ENCODE measurements at places on chromosomes 2 and 18.

DNA sequence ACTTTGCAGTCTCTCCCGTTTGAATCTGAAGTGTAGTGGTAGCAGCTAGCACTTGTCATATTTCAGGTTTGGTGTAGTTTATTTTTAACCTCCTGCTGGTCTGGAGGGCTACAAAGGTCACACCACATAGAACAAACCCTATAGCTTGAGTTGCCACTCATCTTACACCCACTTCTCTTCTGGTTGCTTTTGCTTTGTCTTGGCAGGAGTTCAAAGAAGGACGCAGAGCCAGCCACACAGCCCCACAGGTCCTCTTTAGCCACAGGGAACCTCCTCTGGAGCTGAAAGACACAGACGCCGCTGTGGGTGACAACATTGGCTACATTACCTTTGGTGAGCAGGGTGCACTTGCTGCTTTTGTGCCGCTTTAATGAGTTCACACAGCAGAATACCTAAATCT lies 15.6 kb upstream of the GPBAR1 start:
- DNase-seq: no peak

- DNase-seq: no peak
These were observed 40.2 kb downstream of the G6PC2 start for GRCh38 chr2:168941297-168941696.

DNA sequence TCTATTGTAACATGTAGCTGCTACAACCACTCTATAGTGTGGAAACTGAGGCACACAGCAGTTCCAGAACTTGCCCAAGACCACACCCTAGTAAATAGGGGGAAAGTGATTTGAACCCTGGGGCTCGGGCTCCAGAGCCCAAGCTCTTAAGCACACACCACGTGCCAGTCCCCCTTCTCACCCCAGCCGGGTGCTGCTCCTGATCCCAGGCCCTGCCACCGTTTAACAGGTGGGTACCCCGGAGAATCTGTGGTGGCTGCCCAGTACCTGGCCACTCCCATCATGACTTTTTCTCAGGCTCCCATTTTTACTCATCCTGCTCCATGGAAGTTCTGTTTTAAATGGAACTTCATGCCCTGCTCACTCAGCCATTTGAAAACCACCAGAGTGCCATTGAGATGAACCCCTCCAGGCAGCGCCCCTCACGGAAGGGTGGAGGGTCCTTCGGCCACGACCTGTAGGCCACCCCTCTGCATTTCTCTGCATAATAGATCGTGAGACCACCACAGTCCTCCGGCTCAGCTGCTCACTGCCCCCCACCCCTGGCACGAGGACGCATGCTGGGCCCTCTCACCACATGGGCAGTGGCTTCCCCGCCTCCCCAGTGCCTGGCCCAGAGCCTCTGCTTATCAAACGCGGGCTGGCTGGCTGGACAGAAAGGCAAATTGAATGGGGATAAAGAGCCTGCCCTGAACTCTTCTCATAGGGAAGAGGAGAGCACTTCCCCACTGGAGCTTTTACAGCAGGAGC lies 42.1 kb downstream of the TMEM37 start:
- no peak for DNase-seq

DNA sequence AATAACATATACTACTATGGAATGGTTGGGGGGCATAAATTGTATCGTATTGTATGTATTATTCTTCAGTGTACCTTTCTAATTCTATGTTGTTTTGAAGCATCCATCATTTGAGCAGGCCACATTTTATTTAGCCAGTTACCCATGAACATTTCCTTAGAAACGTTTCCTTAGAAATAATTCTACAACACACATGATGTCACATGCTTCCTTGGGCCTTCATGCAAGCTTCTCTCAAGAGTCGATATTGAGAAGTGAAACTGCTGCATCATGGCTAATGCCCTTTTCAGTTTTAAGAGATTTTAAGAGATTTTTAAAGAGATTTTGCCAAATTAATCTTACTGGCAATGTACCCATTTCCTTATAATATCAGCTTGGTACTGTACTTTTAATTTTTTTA lies 63.9 kb downstream of the ALPK2 start:
- DNase-seq: no peak

DNA sequence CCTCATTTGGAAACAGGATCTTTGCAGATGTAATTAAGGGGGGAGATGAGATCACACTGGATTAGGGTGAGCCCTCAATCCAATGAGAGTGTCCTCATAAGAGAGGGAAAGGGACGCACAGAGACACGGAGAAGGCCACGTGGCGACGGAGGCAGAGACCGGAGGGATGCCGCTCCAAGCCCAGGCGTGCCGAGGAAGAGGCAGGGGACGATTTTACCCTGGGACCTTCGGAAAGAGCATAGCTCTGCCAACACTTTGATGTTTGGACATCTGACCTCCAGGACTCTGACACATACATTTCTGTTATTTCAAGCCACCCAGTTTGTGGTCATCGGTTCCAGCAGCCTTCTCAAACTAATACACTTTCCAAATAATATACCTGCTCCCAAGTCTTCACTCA lies 84.4 kb upstream of the ZCCHC2 start:
- no peak for DNase-seq

DNA sequence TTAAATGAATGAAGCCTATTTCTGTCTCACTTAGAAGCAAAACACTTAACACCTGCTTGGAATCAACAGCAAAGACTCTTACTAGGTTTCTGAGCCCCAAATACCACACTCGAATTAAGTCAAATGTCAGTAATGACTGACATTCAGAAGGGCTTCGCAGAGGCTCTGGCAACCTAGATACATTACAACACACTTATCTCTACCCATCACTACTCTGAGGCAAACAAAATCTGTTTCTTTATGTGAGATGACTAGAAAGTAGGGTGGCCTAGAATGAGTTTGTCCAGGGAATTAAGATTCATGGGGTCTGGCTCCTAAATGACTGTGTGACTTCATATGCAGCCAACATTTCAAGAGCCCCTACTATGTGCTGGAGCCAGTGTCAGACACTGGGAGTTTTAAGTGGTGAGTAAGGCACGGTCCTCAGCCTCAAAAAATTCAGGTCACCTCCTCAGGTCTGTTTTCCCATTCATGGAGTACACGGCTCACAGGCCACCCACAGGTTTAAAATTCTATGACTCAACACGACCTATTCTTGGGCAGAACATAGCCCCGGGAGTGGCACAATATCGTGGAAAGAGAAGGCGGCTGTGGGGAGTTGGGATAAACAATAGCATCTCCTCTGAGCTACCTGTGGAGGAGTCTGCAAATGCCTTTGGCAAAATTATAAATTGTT lies 150.3 kb upstream of the ZFP36L2 start:
- DNase-seq: no peak

GRCh38 chr2:184920451-184920965 lies 322.2 kb downstream of the ZNF804A start:
- no peak for DNase-seq

DNA sequence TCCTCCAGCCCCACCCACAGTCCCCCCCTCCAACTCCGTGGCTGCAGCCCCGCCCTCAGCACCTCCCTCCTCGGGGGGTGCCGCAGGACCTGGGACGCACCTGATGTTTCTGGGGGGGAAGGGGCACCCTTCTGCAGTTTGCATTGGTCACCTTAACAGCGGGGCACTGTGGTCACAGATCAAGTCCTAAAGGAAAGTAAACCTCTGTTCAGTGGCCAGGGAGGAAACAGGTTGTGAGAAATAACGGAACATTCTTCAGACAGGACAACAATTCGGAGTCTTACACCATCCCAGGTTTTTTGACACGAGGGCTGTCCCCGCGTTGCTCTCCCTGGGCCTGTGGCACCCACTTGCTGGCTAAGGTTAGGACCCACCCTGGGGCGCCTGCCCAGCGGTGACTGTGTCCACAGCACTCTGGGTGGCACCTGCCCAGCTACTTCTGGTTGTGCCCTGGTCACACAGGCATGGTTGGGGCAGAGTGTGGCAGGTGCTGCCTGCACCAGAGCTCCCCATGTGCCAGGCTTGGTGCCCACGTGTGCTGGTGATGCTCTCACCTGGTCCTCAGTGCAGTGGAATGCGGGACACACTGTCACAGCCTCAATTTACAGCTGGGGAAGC lies 93.5 kb upstream of the OTOS start:
- DNase-seq: no peak

DNA sequence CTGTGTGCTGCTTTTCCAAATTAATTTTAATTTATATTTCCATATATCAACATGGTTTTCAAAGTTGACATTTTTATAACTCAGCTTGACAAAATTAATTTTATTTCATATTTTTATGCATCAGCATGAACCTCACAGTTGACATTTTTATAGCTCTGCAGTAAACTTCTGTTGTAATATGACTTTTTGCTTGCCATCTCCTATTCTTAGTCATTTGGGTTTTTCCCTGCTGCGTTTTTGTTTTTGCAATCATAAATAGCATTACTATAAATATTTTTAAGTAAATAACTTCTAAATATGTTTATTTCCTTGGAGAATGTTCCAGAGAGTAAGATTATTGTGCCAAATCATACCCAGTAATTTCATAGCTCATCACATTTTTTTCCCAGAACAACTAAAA lies 21.0 kb upstream of the L3MBTL4 start:
- no peak for DNase-seq

DNA sequence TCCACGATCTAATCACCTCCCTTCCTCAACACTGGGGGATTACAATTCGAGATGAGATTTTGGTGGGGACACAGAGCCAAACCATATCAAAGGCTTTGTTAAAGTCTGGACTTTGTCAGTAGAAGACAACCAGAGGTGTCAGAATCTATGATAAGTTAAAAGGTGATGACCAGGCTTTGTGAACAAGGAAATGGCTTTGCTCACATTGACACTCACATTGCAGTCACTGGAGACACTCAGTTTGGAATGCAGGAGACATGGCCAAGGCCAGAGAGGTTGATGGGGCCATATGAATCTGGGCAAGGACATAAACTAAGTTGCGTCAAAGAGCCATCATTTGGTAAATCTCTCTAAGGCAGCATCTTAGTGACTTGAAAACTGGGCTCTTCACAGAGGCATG lies 678.2 kb upstream of the FSHR start:
- no peak for DNase-seq

DNA sequence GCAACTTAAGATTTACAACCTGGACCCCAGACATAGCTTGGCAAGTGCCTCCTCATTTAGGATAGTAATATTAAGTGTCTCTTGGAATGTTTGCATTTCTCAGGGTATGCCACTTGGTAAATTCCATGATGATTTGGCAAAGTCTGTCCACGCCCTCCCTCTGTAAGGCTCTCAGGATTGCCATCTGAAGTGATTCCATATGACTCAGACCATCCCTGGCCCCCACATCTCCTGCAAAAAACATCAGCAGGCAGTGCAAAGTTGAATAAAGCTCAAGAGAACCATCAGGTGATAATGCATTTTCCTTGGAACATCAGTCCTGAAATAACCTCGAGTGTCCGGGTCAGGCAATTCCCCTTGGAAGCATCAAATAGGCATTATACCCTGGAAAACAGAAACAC lies 27.1 kb upstream of the PIEZO2 start:
- DNase-seq: no peak

DNA sequence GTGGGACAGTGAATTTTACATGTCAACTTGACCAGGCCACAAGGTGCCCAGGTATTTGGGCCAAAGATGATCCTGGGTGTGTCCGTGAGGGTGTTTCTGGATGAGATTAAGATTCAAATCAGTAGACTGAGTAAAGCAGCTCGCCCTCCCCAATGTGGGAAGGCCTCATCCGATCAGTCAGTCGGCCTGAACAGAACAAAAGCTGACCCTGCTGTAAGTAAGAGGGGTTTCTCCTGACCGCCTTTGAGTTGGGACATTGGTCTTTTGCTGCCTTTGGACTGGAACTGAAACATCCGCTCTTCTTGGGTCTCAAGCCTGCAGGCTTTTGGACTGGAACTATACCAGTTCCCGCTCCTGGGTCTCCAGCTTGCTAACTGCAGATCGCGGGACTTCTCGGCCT lies 233.3 kb downstream of the KLHL29 start:
- DNase-seq: no peak

DNA sequence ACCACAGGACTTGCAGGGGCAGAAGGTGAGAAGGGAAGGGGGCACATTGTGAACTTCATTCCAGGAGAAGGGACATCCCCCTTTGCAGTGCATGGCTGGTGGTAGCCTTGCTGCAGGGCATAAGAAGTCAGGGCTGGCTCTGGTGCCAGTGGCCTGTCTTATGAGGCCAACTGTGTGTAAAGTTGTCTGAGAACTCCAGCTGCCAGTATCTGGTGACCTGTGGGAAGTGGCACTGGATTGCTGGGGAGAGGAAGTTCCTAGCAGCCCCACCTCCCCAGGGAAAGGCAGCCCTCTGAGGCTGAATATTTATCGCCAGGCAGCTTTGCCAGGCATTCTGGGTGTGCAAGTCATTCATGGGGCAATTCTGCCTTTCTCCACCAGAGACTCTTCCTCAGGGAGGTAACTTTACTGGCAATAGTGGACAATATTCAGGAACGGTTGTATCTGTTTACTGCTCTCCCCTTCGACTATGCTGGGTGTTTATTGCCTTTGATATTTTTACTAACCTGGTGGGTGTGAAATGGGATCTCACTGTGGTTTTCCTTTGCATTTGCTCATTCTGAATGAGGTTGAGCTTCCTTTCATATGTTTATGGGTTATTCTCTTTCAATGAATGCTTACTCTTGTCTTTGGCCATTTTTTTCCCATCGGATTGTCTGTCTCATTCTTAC lies 12.3 kb downstream of the TRPM8 start:
- no peak for DNase-seq

DNA sequence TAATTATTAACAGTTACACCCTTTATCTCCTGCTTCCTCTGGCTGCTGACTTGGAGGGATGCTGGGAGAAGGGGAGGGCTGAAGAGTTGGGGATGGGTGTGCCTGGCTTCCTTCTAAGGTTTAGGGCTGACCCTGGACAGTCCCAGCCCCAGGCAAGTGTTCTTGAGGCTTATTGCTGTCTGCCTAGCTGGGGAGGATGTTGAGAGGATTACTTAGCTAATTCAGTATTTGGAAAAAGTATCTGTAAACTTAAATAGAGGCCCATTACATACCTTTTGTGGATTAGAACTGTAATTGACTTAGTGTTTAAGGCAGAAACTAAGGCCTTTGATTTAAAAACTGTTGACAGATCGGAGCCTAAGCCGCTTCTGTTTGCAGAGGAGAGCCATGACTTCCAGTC lies 67.6 kb downstream of the AGAP1 start:
- DNase-seq: no peak

DNA sequence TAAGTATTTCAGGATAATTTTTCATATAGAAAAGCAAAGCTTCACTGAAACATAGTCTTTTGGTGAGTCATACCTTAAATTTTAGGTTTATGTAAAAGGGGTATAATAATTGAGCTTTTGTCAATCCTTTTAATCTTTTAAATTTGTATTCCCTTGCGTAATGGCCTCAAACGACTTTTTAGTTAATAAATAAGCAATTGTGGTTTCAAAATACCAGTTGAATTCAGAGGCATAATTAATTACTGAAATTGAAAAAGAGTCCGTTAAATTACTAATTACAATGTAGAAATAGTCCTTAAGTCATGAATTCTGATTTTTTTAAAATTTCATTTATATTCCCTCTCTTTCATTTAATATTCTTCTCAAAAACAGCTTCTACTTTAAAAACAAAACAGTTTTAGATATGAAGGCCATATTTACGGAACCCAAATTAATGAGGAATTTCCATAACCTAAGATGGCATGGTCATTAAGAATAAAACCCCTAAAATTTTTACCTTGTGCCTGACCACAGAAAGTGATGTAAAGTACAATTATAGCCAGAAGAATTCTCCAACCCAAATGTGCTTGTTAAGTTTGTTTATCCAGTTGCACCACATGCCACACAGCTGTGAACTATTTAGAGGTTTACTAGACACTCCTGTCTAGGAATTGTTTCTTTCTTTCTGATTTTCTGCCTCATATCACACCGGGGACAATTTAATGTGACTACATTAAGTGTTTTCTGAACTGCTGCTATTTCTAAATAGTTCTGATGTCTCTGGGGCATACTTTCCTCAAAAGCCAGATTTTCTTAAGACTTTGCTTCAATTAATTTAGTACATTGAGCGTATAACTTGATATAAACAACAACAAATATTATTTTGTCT lies 60.7 kb upstream of the ITGA4 start:
- no peak for DNase-seq
